Natural killer cell treated with Interleukin-12 subunit alpha and Interleukin-12 subunit beta and Interleukin-15 and Interleukin-18, amount 100 ng/mL, for 72 hours (primary cell): ENCODE measurements at places on chromosomes 6 and 20. TPM values are rescaled to one million over a fixed set of nuclear protein-coding genes. Genes with fewer than 3 reads are reported as not detected.

- no peaks in the 10 kb centered on the region for H3K4me1 ChIP-seq
- no peaks in the 10 kb centered on the region for H3K36me3 ChIP-seq
- H3K4me3 ChIP-seq, result no peak overlapping the region
- H3K27ac ChIP-seq, result no peak overlapping the region
These were observed 28.8 kb downstream of the GCM1 start for GRCh38 chr6:53119772-53120409.

- no peak overlapping the region for H3K4me3 ChIP-seq
- H3K36me3 ChIP-seq, result no peaks in the 10 kb centered on the region
- peaks cover 11% of the 10 kb centered on the region for H3K4me1 ChIP-seq
These were observed 205.3 kb downstream of the CD83 start for GRCh38 chr6:14322841-14323240.

DNA sequence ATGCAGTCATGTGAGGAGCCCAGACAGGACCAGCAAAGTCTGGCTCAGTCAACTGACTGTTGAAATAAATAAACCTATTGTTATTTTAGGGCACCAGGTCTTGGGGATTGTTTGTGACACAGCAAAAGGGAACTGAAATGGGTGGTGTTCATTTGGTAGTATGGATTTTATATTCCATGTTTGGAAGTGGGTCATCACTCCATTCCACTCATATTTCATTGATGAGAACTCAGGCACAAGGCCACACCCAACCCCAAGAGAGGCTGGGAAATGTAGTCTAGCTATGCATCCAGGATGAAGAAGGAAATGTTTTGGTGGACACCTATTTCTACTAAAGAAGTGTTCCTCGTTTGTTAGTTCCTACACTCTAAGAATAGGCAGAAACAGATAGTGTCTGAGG, 64.9 kb upstream of the BTBD3 start:
- no peak for DNase-seq
- H3K27me3 ChIP-seq, result no peaks in the 10 kb centered on the region
- H3K27ac ChIP-seq, result no peak overlapping the region
- H3K4me3 ChIP-seq, result no peak overlapping the region
- no peaks in the 10 kb centered on the region for H3K36me3 ChIP-seq
- no peaks in the 10 kb centered on the region for H3K4me1 ChIP-seq

HCRTR2 gene
- total RNA-seq, result not detected

GRCh38 chr6:14596410-14596809, 478.8 kb downstream of the CD83 start:
- peaks cover 9% of the 10 kb centered on the region for H3K4me1 ChIP-seq
- no peak for DNase-seq
- H3K27me3 ChIP-seq, result peaks cover 10% of the 10 kb centered on the region
- peaks cover 6% of the 10 kb centered on the region for H3K36me3 ChIP-seq

CCN6 gene
- not detected for total RNA-seq

MYO6 gene
- total RNA-seq, result 6.8 TPM

PRKN gene
- not detected for total RNA-seq

DNA sequence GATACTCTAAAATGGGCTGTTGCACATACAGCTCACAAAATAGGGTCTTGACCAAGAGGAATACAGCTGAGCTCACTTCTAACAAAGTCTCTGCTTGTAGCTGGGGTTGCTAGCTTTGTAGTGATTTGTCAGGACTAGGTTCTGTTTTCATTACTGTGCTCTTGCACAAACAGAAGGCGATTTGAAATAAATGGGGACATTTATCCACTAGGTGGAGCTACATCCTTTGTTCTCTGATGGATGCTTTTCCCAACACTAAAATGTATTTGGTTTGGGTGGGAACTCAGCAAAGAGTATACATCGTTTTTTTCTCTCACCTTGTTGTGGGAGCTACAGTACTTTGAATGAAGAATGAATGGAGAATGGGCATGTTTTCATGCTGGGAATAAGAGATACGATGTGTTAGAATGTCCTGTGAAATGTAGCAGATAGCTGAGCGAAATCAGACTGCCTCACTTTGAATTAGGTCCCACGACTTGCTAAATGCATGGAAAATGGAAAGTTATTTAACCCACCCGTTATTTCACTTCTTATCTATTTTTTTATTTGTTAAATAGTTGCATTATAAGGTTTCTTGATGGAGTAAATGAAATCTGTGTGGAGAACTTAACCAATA, 494.7 kb upstream of the MAP3K7 start:
- H3K27ac ChIP-seq, result no peak overlapping the region
- H3K4me1 ChIP-seq, result no peaks in the 10 kb centered on the region
- H3K36me3 ChIP-seq, result no peaks in the 10 kb centered on the region
- no peaks in the 10 kb centered on the region for H3K27me3 ChIP-seq
- no peak overlapping the region for H3K4me3 ChIP-seq
- DNase-seq, result no peak

DNA sequence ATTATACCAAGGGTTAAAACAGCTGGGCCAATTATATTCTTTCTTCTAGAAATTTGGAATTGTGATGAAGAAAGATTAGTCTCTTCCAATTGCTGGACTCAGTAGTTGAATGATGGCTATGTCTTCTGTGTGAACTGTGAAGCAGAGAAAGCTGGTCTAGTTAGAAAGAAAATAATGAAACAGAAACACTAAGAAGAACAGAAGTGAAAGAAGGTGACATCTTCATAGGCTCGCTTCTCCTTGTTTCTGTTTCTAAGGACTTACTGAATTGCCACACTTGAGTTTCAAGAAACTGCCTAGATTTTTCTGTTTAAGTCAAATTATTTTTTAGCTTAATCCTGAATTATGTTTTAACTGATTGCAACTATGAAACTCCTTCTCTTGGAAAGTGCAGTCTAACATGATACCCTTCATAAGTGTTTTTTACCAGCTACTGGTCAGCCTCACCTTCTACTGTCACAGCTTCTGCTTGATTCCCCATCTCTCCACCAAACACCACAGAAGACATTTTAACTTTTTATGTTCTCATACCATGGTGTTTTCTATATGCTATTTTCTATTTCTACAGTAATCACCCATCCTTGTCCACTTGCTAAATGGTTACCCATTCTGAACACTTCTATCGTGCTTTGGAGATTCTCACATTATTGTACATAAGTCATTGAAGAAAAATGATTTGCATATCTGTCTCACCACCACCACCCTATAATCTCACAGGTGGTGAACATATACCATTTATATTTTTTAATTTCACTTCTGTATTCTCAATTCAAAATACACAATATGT, 268.8 kb downstream of the GRIK2 start:
- no peaks in the 10 kb centered on the region for H3K27me3 ChIP-seq
- no peak for DNase-seq
- no peak overlapping the region for H3K4me3 ChIP-seq
- no peaks in the 10 kb centered on the region for H3K4me1 ChIP-seq
- no peak overlapping the region for H3K27ac ChIP-seq

NHLRC1 gene
- 1.3 TPM for total RNA-seq

SAPCD1 gene
- total RNA-seq, result 9.2 TPM

GRCh38 chr6:40996591-40997233, 42.3 kb downstream of the UNC5CL start:
- peaks cover 37% of the 10 kb centered on the region for H3K27me3 ChIP-seq
- no peaks in the 10 kb centered on the region for H3K4me1 ChIP-seq
- H3K36me3 ChIP-seq, result no peaks in the 10 kb centered on the region
- H3K27ac ChIP-seq, result no peak overlapping the region

PDYN gene
- not detected for total RNA-seq

WFDC12 gene
- not detected for total RNA-seq
